ENCODE measurements at places on chromosomes 3 and 15.

- DNase-seq: peak; percentile 66
Measured at GRCh38 chr15:47523681-47524475, 193.4 kb upstream of the SEMA6D start.

GRCh38 chr3:79012946-79013362 lies 754.8 kb downstream of the ROBO1 start:
- peak; percentile 57 for DNase-seq

- DNase-seq: no peak
Measured at GRCh38 chr15:68734881-68735280, 85.8 kb downstream of the ANP32A start.

DNA sequence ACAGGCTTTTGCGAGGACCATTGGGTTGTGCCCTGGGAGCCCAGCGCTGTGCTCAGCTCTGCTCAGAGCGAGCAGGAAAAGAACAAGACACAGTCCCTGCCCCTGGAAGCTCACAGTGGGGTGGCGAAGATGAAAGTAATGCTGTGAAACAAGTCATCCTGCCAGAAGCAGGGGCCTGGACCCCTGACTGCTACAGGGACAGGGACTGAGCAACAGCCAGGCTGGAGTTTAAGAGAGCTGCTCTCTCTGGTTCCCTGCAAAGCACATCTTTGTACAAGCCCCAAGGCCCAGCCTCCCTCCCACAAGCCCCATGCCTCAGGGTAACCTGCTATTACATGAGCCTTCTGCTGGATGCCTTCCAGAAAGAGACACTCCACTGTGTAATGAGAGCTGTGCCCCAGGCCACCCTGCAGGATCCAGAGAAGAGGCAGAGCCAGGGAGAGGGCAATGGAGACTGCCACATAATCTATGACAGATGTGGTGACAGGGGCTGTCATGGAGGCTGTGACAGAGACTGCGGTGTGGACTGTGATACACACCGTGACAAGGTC lies 7.1 kb upstream of the HCN4 start:
- DNase-seq: peak; percentile 40

- no peak for DNase-seq
Measured at GRCh38 chr3:144350125-144350524, 378.5 kb downstream of the DIPK2A start.

GRCh38 chr15:39462691-39463090 lies 118.2 kb upstream of the THBS1 start:
- no peak for DNase-seq

DNA sequence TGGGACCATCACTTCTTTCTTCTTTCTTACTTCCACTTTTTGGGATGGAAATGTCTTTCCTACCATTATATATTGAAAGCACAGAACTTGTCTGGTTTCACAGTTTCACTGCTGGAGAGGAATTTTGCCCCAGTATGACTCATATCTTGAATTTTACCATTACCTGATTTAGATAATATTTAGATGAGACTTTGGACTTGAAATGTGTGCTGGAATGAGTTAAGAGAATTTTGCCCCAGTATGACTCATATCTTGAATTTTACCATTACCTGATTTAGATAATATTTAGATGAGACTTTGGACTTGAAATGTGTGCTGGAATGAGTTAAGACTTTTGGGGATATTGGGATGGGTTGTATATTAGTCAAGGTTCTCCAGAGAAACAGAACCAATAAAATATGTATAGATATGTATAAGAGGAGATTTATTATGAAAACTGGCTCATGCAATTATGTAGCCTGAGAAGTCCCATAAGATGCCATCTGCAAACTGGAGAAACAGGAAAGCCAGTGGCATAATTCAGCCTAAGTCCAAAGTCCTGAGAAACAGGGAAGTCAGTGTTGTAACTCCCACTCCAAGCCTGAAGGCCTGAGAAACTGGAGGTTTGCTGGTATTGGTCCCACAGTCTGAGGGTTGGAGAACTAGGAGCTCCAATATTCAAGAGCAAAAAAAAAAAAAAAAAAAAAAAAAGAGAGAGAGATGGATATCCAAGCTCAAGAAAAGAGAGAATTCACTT lies 1029.2 kb downstream of the EPHA3 start:
- DNase-seq: no peak

DNA sequence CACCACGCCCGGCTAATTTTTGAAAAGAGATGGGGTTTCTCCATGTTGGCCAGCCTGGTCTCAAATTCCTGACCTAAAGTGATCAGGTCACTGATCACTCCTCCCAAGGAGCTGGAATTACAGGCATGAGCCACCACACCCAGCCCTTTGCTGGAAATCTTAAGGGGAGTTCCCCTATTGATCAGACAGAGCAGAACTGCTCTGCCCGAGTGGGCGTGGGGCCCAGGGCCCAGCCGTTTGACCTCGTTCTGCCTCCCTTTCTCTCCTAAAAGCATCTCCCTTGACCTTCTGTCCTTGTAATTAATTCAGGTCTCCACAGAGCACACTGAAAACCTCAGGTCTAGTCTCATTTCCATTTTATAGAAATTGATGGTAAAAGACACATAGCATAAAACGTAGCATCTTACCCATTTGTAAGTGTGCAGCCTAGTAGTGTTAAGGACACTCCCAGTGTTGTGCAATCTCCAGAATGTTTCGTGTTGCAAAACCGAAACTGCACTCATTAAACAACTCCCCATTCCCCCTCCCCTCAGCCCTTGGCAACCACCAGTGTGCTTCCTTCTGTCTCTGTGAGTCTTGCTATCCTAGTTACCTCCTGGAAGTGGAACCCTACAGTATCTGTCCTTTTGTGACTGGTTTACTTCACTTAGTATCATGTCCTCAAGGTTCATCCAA lies 89.3 kb downstream of the SLCO3A1 start:
- no peak for DNase-seq

DNA sequence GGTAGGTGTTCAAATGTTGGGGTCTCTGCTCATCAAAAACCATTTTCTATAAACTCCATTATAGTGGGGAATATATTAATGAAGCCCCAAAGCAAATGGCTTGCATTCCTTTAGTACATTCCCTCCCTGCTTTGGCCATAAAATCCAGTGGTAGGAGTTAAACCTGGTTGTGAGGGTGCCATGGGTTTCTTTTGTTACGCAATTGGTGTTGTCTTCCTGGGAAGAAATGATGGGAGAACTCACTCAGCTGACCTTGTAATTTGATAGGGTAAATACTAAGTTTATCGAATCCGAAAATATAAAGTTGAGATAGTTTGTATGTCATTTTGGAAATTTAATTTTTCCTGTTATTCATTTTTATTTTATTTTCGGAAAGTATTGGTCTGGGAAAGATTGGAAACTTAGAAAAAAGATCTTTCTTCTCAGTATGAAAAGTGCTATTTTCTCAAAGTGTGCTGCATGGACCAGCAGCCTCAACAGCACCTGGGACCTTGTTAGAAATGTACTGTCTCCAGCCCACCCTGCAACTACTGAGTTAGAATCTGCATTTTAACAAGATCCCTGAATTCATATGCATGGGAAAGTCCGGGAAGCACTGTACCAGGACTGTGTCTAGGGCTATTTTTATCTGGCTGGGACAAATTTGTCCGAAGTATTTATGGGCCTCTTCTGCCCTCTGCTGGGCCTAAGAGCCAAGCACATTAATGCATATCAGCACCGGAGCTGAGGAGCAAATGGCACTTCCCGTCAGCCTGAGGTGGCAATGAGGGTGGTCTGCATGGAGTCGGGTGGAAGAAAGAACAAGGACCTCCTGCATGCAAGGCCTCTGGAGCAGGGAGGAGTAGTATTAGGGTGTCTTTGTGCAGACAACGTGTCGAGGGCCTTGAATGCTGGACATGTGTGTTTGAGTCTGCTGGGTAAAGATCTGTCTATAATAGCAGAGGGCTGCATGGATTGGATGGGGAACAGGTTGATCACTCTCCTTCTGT lies 54.7 kb downstream of the FAM81A start:
- peak; percentile 82 for DNase-seq

- DNase-seq: no peak
Measured at GRCh38 chr3:139694542-139694941, 16.8 kb upstream of the NMNAT3 start.

DNA sequence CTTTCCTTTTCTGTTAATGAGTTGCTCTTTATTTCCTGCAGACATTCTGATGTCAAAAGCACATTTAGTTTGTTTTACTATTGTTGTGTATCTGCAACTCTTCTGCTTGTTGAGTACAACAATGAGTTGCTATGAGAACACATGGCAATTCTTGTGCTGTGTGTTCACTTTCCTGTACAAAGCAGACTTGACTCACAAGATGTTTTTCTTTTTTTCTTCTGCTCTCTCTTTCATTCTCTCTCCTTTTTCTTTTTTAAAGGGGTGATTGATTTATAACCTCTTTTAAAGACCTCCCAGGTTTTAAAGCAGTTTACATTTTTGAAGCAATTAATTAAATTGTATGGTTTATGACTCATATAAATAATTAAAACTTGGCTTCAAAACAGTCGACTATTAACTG lies 31.6 kb upstream of the ABHD10 start:
- no peak for DNase-seq

DNA sequence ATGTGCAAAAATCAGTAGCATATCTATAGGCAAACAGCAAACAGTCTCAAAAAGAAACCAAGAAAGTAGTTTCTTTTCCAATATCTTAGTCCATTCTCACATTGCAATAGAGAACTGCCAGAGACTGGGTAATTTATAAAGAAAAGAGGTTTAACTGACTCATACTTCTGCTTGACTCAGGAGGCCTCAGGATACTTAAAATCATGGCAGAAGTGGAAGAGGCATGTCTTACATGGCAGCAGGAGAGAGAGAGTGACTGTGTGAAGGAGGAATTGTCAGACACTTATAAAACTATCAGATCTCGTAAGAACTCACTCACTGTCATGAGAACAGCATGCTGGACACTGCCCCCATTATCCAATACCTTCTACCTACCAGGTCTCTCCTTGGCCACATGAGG lies 327.9 kb upstream of the EPHA3 start:
- DNase-seq: no peak

DNA sequence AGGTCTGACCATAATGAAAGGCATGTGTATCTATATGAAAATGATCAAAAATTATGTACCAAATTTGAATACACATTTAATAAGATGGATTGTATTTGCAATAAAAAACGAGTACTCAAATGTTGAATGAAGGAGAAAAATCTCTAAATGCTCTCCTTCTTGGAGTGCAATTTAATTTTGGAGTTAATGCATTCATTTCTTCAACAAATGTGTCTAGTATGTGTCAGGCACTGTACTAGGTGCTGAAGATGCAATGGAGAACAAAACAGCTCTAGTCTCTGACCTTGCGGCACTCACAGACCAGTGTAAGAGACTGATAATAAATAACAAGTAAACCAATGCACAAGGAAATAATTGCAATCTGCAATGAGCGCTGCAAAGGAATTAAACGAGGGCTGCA lies 28.8 kb downstream of the CA12 start:
- DNase-seq: no peak

DNA sequence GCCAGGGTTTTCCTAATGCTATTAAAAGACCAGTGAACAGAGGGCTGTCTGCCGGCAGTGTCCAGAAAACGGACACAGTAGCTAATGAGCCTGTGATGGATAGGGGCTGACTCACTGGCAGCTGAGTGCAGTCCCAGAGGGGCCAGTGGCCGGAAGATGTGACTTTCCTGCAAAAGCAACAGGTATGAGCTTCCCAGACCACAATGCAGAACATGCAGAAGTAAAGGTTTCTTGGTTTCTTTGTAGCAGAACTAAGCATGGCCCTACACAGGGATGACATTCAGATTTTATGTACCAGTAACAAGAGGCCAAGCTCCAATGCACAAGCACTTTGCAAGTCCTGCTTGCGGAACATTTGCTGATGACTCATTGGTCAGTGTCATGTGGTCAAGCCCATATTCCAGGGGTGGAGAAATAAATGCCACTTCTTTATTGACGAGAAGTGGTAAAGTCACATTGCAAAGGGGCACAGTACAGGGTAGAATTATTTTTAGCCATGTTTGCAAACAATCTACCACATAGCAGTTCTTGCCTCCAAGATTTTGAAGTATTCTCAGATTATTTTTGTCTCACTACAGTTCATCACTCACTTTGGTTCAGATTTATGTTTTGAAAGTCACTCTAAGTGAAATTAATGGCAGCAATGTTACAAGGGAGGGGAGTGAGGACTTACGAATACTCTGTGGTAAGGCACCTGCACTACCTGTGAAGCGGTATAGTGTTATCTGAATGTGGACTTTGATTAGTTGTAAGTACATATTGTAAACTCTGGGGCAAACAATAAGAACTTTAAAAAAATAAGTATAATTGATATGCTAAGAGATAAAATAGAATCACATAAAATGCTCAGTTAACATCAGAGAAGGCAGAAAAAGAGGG lies 263.3 kb downstream of the ABHD5 start:
- DNase-seq: no peak

DNA sequence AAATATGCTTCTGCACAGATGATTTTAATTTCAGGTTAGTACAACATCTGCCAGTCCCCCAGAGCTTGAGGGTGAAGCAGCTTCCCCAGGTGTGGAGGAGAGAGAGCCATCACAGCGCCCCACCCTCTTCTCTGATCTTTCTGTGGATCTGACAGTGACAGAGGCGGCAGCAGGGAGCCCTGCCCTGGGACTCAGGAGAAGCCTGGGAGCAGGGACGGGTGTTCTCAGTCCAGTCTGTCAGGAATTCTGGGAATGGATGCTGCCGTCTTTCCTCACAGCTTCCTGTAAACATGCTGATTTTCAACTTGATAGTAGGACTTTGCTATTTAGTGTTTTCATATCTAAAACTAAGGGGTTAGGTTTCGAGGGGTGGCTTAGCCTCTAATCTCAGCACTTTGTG lies 11.4 kb upstream of the RAB8B start:
- peak; percentile 35 for DNase-seq

GRCh38 chr3:16528106-16528505 lies 14.6 kb upstream of the RFTN1 start:
- no peak for DNase-seq

- DNase-seq: no peak
Measured at GRCh38 chr3:57872606-57873005, 116.5 kb downstream of the SLMAP start.

DNA sequence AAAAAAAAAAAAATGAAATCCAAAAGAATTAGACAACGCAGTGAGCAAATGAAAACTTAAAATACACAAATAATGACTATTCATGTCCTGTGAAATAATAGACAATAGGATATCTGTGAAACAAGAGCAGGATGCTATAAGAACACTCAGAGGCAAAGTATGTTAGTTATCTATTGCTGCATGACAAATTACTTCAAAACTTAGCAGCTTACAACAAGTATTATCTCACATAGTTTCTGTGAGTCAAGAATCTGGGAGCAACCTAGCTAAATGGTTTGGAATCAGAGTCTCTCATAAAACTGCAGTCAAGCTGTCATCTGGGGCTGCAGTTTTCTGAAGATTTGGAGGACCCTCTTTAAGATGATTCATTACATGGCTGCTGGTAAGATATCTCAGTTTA lies 36.5 kb upstream of the ZMAT3 start:
- no peak for DNase-seq

DNA sequence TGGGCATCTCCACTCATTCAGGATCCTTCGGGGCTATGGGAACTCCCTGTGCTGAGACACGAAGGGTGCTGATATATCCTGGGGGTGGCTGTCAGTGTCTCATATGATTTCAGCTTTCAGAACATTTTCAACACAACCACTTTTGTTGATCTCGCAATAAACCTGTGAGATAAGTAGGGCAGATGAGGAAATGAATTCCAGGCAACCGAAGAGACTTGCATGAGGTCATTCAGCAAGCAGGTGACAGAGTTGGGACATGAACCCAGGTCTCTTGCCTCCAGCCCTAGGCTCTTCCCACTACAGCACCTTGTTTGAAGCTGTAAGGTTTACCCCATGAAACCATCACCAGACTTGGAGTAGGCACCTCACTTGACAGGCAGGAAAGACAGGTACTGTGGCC lies 16.6 kb downstream of the DUOX1 start:
- no peak for DNase-seq

Data from NCI-H82 (cell line).